NAMALWA (cell line): ENCODE measurements at places on chromosomes 2 and 18.

DNA sequence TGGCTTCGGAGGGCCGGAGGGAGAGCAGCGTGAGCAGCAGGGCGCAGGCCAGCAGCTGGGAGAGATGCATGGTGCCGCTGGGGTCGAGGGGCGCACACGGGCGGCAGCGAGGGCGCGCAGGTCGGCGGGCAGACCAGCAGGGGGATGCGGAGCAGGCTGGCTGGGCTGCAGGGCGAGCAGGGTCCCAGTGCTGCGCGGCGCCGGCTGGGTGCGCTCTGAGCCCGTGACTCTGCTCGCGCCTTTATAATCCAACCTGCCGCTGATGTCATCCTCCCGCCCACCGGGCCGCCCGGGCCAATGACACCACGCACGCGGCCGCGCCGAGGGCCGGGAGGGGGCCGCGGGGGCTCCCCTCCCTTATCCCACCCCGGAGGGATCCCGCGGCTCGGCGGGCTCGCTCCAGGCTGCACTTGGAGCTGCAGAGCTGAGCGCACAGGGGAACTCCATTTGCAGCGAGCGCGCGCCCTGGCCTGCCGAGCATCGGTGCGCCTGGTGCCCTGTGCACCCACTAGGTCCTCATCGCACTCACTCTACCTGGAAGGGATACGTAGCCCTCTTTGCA is at the start of gene NPPC:
TSS of gene NPPC (minus strand) at position 217 of the 562 bp plus-strand sequence. CDS start at position 70, 147 bp downstream.
- peak; percentile 83 for DNase-seq

DNA sequence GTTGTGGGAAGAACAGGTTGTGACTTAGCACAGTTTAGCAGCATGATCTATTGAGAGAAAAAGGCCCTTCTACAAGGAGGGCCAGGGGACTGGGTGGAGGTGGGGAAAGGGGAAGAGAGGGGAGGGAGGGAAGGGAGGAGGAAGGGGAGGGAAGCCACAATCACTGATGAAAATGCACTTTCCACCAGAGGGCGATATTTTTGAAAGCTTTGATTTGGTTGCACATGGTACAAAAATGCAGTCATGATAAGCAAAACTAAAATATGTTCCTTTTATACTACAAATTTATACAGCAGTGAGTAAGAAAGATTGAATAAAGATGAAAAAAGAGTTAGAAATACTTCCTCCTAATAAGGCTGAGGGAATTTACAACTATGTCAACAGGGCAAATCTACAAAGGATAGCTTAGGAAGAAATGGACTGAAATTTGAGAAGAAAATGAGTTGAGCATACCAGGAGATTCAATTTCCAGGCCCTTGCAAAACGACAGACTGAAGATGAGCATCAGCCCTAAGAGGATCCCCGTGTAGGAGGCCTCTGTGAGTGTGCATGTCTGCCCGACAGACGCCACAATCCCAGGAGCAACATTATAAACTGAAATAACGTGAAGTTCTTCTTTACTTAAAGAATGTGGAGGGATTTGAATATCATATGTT is 17.2 kb downstream of the SH3YL1 start:
- DNase-seq = peak; percentile 74

GRCh38 chr2:159442159-159442852 is 155.8 kb upstream of the WDSUB1 start:
- DNase-seq = no peak

DNA sequence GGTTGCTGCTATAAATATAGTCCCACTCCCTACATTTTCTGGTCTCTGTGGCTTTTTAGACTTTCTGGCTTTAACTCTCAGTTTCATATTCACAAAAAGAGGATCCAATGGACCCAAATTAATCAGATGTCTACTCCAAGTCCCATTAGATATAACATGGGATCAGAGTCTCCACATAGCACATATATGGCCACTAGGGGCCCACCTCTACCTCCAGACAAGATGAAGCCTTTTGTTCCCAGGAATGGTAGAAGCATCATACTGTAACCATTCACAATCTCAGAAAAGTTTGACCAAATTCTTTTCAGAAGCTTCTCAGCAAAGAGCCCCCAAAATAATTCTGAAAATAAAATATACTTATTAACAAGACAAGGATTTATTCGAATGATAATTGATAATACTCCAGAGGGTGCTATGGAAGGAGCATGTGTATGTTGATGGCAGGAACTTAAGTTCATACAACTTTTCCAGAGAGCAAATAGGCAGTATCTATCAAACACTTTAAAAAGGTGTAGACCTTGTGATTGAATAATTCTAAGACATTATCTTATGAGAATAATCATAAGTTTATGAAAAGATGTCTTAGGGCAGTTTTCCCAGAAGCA is 382.3 kb upstream of the CRIM1 start:
- DNase-seq = peak; percentile 18

- DNase-seq = no peak
Observed at GRCh38 chr18:34772887-34773286, 62.8 kb downstream of the DTNA start.

- DNase-seq = peak; percentile 85
Observed at GRCh38 chr2:127067620-127068350, 39.2 kb downstream of the BIN1 start.
